ENCODE measurements at places on chromosomes 4 and X.

GRCh38 chrX:71859637-71860036 lies 51.0 kb upstream of the NHSL2 start:
- DNase-seq: no peak

DNA sequence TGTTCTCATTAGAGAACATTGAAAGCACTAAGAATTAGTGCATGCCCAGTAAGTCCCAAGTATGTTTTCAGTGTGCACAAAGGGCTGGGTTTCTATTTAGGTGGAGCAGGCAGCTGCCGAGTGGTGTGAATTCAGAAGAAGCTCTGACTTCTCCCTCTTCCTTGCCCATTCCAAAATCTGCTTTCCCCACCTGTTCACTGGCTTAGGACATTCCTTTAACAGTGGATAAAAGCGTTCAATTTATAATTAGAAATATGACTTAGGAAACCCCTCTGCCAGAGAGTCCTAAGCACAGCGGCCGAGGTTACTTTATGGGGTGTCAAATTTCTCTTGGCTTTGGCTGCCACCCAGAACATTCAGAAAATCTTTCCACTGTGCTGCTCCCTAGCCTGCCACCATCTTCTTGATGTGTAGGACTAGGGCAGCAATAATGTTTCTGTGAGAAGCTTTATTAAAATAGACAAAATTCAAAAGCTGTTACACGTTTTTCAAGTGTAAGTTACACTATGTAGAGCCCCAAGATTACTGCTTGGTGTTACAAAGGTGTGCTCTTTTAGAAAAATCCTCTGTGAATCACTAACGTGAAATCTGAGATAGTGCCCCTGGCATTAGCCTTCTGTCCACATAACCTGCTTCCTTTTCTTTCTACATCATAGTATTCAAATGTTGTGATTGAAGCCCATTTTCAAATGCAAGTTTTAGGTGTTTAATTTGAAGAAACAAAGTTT lies 191.6 kb upstream of the ANKRD50 start:
- DNase-seq: no peak

- DNase-seq: no peak
These were observed 7.3 kb upstream of the GLOD5 start for GRCh38 chrX:48754238-48754637.

GRCh38 chr4:55251896-55252295 lies 94.1 kb upstream of the SRD5A3 start:
- DNase-seq: no peak

All from amygdala (tissue), 56 donors.